Pancreas (tissue), 10 donors: ENCODE measurements at places on chromosomes 3 and 15. TPM values are rescaled to one million over a fixed set of nuclear protein-coding genes. Genes with fewer than 3 reads are reported as not detected.

Gene CHDH
- polyA plus RNA-seq = 11.9 TPM

Gene NOX5
- 0.04 TPM for polyA plus RNA-seq

Gene ALDH1A3
- 9.0 TPM for polyA plus RNA-seq

Gene PTX3
- polyA plus RNA-seq = 2.9 TPM

Gene TGM5
- polyA plus RNA-seq = not detected

Gene DPPA2
- not detected for polyA plus RNA-seq

Gene GPR62
- 0.26 TPM for polyA plus RNA-seq

Gene GPR176
- 1.0 TPM for polyA plus RNA-seq

Gene CACNA2D3
- polyA plus RNA-seq = 0.56 TPM

Gene C3orf52
- 9.7 TPM for polyA plus RNA-seq

Gene INKA1
- polyA plus RNA-seq = 2.0 TPM

Gene TERC
- polyA plus RNA-seq = not detected

Gene SIDT1
- 2.0 TPM for polyA plus RNA-seq

Gene ZMYND10
- 5.1 TPM for polyA plus RNA-seq

Gene SV2B
- polyA plus RNA-seq = 0.53 TPM

Gene TRIM42
- polyA plus RNA-seq = not detected

Gene TMC3
- polyA plus RNA-seq = not detected

Gene PLA1A
- 1.2 TPM for polyA plus RNA-seq

Gene ARID3B
- 4.2 TPM for polyA plus RNA-seq

Gene SLC2A2
- polyA plus RNA-seq = 1.8 TPM

Gene CRYBG3
- 3.1 TPM for polyA plus RNA-seq

Gene SYNPR
- polyA plus RNA-seq = not detected

Gene ITIH4
- 249 TPM for polyA plus RNA-seq

Gene KIF23
- 2.0 TPM for polyA plus RNA-seq

Gene ARHGAP31
- polyA plus RNA-seq = 1.5 TPM

Gene CKMT1B
- 2.7 TPM for polyA plus RNA-seq
